ENCODE measurements at places on chromosomes 2 and 18. TPM values are rescaled to one million over a fixed set of nuclear protein-coding genes. Genes with fewer than 3 reads are reported as not detected.

Gene USP34
- 142 TPM for total RNA-seq

Gene MTCL1
- 1.9 TPM for total RNA-seq

Gene CXCR1
- not detected for total RNA-seq

GRCh38 chr2:15045054-15045453 lies 412.5 kb downstream of the LRATD1 start:
- DNase-seq: no peak

GRCh38 chr18:67973916-67974315 lies 457.4 kb upstream of the DSEL start:
- DNase-seq: no peak

DNA sequence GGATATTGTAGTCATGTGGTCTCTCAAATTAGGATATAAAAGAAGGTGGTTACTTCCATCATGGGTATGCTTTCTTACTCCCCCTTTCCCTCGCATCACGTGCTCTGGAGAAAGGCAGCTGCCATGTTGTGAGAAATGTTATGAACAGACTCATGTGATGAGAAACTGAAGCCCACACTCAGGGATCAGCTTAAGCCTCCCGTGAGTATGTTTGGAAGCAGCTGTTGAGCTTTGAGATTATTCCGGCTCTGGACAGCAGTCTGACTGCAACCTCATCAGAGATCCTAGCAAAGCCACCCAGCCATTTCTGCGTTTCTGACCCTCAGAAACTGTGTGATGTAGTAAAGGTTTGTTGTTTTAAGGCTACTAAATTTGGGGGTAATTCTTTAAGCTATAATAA lies 700.1 kb downstream of the ADCYAP1 start:
- no peak for DNase-seq

- no peak for DNase-seq
Measured at GRCh38 chr2:85750587-85751575, 2.9 kb upstream of the ATOH8 start.
